Non-pigmented ciliary epithelial cell (primary cell): ENCODE measurements at places on chromosomes 3 and 15.

- DNase-seq: no peak
Measured at GRCh38 chr3:6262010-6262409, 598.9 kb upstream of the GRM7 start.

GRCh38 chr15:52556524-52557273 is 12.1 kb downstream of the ARPP19 start:
- DNase-seq: no peak

DNA sequence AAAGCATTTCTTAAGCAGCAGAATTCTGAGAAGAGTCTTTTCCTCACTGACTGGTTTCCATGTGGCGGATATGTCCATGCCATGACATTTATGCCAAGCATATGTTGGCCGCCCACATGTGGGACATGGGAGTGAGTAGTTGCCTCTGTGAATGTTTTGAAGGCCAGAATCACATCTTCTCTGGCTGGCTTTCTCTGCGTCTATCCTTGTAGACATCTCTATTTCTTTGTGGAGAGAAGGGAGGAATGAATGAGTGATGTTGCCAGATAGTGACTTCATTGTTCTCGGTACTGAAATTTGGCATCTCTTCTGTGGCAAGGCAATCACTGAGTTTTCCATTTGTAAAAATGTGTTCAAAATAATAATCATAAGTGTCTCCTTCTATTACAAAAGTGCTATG is 316.0 kb downstream of the CLSTN2 start:
- no peak for DNase-seq

- no peak for DNase-seq
Measured at GRCh38 chr3:10340476-10340875, 19.6 kb upstream of the SEC13 start.

- DNase-seq: no peak
Measured at GRCh38 chr3:177622520-177622919, 425.2 kb upstream of the TBL1XR1 start.

- no peak for DNase-seq
Measured at GRCh38 chr3:20141316-20141715, 44.7 kb downstream of the SGO1 start.

DNA sequence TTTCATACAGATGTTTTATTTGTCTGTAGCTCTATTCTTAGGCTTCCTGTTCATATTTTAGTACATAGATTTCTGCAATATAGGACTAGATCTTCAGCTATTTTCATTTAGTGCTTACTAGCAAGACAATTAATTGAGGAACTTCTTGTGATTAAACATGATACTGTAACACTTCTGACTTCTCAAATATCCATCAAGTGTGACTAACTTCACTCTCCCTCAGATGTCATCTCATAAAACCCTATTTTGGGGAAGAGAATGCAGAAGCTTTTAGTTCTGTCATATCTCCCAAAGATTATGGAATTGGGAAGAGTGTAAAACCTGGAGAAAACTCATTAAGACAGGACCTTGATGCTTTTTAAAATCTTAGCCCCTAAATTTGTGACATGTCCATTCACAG is 28.6 kb upstream of the GOLIM4 start:
- no peak for DNase-seq

DNA sequence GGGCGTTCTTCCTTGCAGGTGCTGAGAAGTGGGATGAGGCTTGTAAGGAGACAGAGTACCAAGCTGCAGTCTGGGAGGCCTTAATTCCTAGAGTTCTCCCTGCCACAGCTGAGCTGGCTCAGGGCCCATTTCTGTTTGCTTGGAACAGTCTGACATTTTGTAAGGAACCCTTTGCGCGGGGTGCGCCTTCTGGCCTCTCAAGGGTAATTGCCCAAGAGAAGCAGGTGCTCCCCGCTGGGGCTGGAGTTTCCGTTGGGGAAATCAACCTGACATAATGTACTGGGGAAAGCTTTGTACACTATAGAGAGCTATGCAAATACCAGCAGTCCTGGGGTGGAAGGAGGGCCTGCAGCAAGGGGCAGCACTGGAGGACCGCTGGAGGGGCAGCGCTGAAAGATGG is 83.6 kb downstream of the HMG20A start:
- no peak for DNase-seq

DNA sequence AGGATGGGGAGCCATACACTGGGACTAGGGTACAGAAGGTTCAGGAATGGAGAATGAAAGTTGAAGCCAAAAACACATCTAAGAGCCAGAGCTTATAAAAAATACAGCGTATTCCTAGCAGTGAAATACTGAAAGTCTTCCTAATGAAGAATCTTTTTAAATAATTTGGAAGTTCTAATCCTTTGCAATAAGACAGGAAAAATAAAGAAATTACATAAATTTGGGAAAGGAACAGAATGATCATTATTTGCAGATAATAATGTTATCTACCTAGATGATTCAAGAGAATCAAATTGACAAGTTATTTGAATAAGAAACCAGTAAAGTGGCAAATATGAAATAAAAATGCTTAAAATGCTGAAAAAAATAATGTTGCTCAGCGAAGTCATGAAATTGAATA is 32.3 kb upstream of the NR2F2 start:
- DNase-seq: no peak

DNA sequence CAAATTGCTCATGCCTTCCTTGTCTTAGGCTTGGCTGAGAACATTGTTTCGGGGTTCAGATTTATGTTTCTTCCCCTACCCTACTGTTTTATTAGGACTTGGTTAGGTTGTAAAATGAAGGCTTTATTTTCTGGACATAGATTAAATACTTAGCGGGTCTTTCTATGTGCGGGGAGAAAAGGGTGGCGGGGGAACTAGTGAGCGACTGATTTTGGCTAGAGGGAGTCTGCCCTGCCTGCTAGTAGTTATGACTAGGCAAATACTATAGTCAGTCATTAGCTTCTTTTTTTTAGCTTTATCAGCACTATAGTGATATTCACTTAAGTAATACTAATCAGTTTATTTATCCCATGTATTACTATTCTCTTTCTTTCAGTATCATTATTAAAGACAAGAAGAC is 3.6 kb downstream of the CADM2 start:
- DNase-seq: no peak

DNA sequence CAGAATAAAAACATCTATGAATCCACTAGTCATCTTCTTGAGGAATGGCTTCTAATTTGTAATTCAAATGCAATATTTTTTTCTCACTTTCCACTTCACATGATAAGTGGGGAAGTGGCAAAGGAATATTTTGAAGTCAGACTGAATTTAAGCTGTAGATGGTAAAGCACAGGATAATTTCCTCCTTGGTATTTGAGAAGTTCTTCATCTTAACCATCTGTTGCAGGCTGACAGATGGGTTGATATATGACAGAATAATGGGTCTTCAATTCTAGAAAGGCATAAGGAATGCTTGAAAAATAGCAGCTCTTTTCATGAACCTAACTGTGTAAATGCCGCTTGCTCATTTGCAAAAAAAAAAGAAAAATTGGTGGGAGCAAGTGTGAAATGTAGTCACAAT is 66.5 kb upstream of the SNTN start:
- no peak for DNase-seq

DNA sequence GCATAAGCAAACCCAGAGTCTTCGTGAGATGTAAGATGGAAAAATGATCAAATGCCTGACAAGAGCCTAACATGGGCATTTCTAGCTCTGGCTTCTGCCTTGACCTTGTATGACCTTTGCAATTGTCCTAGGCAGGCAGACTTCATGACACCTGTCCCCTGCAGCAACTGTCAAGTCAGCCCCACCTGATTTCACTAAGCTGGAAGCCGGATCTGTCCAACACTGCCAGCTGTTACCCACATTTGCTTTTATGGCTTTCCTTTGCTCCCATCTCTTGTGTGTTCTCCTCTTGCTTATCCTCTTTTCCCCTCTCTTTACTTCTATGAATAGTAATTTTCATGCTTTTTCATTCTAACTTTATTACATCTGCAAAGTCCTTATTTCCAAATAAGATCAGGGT is 48.5 kb upstream of the TNIK start:
- DNase-seq: no peak

- DNase-seq: no peak
Measured at GRCh38 chr3:64214381-64215018, 10.8 kb downstream of the PRICKLE2 start.

DNA sequence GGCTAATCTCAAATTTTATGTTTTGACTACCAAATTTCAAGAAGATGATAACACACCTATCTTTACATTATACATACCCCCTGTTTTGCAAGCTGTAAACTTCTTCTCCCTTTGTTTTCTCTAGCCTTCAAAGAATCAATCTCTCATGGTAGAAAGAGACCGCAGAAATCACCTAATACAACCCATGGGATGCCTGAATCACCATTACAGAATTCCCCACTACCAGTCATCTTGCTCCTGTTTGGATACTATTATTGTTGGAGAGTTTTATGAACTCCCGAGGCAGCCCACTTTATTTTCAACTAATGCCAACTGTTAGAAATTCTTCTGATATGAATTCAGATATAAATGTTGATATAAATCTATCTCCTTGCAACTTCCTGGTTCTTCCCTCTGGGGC is 110.9 kb downstream of the FRMD5 start:
- DNase-seq: no peak

GRCh38 chr15:71565006-71565405 is 245.3 kb upstream of the NR2E3 start:
- no peak for DNase-seq

GRCh38 chr3:171838218-171838720 is 4.9 kb upstream of the TMEM212 start:
- DNase-seq: no peak

DNA sequence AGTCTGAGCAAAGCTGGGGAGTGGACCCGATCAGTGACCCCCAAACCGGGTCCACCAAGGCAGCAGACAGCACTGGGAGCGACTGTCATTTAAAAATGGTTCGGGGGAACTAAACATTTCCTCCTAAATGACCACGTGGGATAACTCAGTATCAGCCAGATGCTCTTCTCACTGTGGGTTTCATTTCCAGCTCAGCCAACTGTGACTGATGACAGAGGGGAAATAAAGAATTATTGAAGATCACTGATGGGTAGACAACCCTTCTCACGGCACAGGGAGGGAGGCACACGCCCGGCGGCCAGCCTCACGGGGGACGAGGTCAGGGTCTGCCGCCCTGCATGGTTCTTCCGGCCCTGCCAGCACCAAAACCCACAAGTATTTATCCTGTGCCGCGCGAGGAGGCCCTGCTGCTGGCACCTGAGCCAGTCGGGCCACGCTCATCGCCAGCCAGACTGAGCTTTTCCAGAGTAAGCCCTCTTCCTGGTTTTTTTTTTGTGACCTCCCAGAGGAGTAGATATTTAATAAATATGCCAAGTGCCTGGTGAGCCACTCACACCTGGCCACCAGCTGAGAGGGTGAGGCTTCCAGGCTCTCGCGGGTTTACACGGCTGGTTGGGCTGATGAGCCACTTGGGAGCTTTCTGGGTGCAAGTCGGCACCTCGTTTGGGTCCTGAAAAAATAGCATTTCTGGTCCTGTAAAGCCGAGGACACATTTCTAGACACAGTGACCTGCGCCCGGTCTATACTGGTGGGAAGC is 6.2 kb downstream of the MELTF start:
- DNase-seq: no peak

DNA sequence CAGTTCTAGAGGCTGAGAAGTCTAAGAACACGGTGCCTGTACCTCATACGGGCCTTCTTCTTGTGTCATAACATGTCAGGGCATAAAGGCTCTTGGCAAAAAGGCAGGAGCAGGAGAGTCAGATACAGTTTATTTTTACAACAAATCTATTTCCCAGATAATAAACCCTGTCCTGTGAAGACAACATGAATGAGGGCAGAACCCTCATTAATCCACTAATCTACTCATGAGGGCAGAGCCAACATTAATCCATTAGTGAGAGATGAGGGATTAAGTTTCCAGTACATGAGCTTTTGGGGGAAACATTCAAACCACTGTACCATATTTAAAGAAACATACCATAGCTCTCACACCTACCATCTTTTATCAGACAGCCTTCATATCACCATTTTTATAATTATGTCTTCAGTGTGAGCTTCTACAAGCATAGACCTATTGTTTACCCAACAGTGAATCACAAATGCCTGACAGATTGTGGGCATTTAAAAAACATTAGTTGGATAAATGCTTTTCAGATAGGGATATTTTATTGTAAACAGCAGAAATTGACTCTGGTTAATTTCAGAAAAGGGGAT is 645.8 kb downstream of the GRM7 start:
- no peak for DNase-seq

DNA sequence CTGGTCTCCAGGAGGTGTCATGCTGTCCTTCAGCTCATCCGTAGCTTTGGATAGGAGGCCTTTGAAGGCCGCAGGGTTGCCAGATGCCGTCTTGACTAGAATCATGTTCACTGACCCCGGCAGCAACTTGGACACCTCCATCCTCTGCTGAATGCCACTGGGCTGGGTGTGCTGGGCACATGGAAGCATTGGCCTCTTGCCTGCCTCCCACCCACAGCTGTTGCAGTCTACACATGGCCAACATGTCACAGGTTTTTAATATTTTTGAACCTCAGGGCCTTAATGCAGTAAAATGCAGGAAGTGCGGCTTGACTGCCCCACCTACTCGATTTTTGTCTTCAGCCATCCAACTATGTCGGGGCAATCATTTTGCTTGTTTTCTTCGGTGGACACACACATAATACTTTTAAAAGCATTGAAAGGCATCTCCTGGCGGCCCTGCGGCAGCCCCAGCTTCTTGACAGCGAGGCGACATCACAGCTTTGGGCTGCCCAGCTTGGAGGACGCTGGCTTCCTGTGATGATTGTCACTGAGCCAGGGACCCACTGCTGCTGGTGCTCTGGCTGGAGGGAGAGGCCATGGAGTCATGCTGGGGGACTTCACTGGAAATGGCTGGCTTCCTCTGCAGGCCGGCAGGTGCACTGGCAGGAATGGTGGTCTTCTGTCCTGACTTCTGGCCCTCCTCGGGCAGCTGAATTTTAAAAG is 31.6 kb upstream of the ACAD9 start:
- DNase-seq: no peak

DNA sequence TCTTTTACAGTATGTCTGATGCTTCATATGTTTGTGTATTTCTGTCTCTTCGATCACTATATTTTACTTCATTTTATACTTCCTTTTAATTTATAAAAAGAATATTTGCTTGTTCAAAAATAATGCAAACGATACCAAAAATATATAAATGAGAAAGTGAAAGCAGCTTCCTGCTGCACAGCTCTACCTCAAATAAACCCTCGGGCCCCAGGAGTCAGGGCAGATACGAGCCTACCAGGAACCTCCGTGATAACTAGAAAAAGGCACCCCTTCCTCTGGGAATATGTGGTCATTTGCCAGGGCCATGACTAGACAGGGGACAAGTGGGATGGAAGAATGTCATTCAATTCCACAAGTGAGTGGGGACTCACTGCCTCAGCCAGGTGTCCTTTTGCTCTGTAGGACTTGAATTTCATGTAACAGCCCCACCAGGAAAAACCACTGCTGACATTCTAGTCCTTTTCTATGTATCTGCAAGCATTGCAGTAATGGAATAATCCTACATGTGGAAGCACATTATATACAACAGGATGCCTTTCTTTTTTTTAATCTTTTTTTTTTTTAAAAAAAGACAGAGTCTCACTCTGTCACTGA is 133.3 kb downstream of the SUCLG2 start:
- no peak for DNase-seq

DNA sequence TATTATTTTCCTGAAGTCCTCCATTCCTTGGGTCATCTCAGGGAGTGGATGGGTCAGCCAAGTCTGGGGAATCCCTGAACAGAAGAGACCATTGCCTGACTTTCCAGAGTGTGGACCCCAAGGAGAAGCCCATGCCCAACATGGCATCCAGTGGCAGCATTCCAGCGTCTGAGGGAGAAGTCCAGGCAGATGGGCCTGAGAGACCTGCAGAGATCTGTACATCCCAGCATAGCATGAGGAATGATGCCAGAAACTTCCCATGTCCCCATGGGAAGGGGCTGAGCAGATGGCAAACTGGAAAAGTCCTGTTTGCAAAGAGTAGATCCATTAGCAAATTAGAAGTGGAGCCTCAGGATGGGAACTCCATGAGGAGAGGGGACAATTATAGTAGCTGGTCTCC is 17.6 kb upstream of the COLQ start:
- DNase-seq: no peak

GRCh38 chr3:69930564-69930963 is 69.0 kb upstream of the SAMMSON start:
- no peak for DNase-seq
